H4 (cell line): ENCODE measurements at places on chromosomes 2 and 18. TPM values are rescaled to one million over a fixed set of nuclear protein-coding genes. Genes with fewer than 3 reads are reported as not detected.

DNAJC5G gene
- total RNA-seq = not detected in 2 replicates

MAP4K3 gene
- 19.2 and 20.1 TPM in 2 replicates for total RNA-seq

ADD2 gene
- 16.3 and 24.3 TPM in 2 replicates for total RNA-seq

GRCh38 chr2:6986912-6987361 lies 69.7 kb downstream of the RNF144A start:
- DNase-seq = no peak

DNA sequence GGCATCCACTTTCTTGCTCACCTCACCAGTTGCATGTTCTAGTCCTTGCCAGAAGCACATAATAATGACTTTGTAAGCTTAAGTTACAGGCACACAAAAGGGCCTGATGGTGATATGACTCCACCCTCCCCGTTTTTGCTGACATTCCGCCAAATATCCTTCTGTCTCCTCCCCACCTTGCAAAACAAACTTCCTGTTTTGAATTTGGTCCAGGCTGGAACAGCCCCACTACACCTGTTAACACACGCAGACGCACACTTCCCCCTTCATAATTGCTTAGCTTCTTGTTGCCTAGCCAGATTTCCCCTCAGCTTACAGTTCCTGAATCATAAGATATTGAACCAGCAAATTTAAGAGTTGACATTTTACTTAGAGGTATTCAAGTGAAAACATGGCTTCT lies at the start of gene MGAT5:
Gene MGAT5, plus strand, starts transcription at position 269 of the 400 bp plus-strand sequence. CDS start 332 bp downstream, outside the sequence.
- no peak for DNase-seq

DNA sequence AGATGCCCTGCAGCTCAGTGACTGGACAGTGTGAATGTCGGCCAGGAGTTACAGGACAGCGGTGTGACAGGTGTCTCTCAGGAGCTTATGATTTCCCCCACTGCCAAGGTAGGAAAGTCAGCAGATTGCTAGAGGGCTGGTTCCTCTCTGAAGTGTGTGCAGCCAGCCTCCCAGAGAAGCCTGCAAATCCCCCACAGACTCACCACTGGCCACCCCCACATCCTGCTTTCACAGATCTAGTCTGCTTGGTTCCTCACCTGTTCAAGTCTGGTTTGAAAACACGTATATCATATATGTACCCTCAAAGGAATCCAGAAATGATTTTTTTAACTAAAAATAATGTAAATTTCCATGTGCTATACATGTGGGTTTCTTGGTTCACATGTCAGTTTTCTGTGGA lies 121.1 kb downstream of the LAMA3 start:
- DNase-seq = no peak

- DNase-seq = no peak
Observed at GRCh38 chr18:31273812-31274527, 44.0 kb upstream of the DSG1 start.

- DNase-seq = no peak
Observed at GRCh38 chr18:48454261-48454757, 45.1 kb upstream of the ZBTB7C start.

GRCh38 chr2:109259671-109260070 lies 130.7 kb downstream of the SH3RF3 start:
- DNase-seq = no peak

DNA sequence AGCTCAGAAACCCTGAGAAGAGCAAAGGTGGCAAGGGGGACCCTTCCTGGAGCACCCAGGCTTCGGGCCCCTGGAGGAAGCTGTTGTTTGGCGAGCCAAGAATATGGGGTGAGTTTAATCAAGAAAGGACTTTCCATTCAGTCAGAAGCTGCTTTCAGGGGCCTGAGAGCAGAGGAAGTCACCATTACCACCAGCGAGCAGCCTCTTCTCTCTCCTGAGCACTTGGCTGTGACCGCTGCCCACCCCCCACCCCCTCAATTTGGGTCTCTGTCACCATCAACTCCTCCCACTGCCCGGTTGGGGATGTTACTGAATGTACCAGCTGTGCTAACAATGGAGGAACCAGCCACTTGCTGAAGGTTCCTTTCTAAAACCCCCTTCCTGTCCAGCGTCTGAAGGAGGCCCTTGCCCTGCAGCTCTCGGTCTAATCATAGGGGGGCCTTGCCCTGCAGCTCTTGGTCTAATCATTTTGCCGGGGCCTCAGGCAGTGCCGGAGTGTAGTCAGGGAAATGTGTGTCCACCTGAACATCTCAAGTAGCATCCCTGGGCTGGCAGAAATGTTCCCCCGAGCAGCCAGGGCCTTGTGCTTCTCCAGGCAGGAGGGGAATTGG lies 943 bp downstream of the INPP5D start:
- no peak for DNase-seq

- no peak for DNase-seq
Observed at GRCh38 chr2:217937446-217937845, 65.3 kb downstream of the TNS1 start.

GRCh38 chr2:65081232-65081685 lies 25.0 kb downstream of the CEP68 start:
- DNase-seq = no peak

GRCh38 chr2:236473691-236474090 lies 95.9 kb upstream of the ACKR3 start:
- no peak for DNase-seq

DNA sequence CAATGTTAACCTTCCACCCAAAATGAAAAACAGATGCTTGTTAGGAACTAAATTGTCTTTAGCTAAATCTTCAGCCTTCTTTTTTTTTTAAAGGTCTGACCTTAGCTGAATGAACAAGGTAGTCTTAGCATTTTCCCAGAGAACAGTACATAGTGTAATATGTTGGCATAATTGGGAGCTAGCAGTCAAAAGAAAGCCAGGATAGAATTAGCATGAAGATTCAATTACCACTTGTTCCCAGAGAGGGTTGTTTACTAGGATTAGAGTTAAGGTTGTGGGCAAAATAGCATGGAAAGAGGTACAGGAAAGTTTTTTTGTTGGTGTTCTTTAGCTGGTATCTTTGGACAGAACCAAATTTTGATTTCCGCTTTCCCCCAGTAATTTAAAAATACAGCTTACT lies 6.9 kb downstream of the CDH20 start:
- DNase-seq = no peak

DNA sequence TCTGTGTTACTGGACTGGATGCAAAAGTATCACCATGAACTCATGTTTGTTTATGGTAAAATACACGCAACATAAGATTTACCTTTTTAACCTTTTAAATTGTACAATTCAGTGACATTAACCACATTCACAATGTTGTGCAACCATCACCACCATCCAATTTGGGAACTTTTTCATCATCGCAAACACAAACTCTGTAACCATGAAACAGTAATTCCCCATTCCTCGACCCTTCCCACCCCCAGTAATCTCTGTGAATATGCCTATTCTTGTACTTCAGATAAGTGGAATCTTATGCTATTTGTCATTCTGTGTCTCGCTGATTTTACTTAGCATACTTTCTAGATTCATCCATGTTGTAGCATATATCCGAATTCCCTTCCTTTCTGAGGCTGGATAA lies 31.1 kb upstream of the EPAS1 start:
- no peak for DNase-seq

- no peak for DNase-seq
Observed at GRCh38 chr2:31531101-31531500, 49.6 kb downstream of the SRD5A2 start.

DNA sequence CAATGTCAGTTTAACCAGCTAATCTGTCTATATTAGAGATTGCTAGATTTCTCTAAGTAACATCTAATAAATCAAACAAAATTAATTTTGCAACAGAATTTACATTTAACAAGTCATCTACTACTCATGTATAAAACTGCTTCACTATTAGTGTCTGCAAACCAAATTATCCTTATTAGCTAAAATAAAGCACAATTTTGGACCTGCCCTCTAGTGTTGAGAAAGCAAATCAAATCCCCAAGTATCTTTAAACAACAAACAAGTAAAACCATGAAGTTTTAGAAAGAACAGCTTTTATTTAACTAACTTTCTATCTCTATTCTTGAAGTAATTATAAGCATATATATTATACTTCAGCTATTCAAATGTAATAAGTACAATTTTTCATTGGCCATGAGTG lies 113.1 kb upstream of the SP3 start:
- DNase-seq = no peak

- no peak for DNase-seq
Observed at GRCh38 chr2:85095094-85095493, 38.1 kb upstream of the TCF7L1 start.

- DNase-seq = no peak
Observed at GRCh38 chr18:74395648-74396154, 61.4 kb downstream of the DIPK1C start.
